ENCODE measurements at places on chromosomes 13 and 19.

DNA sequence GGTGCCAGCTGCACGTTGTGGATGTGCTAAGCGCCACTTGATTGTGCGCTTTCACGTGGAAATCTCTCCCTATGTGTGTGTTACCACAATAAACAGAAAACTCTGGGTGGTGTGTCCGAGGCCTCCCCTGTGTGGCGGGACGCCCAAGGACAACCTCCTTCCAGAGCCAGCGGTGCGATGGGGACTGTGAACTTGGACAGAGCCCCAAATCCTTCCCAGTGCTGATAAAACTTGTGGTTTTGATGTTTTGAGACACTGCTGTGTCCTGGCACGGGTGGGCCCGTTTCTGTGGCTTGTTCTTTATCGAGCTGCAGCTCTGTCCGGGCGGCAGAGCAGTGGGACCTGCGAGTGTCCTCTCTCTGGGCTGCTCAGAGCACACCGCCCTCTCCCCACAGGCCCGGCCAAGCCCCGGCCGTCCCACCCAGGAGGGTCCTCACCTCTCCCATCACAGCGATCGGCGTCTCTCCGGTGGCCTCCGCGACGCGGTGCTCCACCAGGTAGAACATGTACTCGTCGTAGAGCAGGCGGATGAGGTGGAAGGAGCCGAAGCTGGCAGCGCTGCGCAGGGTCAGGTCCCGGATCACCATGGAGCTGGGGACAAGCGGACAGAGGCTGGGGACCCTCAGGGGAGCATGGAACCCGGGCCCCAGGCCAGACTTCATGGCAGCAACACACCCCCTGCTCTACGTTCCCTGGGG lies 18.8 kb upstream of the RANBP3 start:
- DNase-seq = no peak

DNA sequence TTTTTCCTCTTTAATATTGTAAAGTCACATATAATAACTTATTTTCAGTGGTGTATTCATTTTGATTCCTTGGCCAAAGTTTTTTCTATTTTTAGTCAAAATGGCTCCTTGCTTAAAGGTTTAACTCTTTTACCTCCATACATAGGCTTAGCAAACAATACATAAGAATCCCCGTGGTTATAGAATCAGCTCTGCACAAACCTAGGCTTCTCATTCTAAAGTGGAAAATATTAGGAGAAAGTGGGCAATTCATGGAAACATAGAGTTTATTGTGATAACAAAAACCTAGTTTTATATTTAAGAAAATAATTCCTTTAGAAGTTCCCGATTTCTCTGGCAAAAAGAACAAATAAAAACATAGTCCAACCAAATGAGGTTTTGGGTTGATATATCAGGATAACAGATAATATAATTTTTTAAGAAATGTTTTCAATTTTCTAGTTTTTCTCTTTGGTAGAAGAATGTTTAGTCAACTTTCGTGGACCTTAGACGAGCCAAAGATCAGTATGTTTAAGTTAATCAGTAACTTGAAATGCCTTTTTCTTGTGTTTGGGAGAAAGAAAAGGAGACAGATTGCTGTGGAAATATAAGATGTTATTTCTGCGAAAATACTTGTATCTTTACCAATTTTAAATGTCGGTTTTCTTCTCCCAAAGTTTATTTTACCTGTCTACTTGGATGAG lies 93.4 kb upstream of the KLF12 start:
- DNase-seq = no peak

DNA sequence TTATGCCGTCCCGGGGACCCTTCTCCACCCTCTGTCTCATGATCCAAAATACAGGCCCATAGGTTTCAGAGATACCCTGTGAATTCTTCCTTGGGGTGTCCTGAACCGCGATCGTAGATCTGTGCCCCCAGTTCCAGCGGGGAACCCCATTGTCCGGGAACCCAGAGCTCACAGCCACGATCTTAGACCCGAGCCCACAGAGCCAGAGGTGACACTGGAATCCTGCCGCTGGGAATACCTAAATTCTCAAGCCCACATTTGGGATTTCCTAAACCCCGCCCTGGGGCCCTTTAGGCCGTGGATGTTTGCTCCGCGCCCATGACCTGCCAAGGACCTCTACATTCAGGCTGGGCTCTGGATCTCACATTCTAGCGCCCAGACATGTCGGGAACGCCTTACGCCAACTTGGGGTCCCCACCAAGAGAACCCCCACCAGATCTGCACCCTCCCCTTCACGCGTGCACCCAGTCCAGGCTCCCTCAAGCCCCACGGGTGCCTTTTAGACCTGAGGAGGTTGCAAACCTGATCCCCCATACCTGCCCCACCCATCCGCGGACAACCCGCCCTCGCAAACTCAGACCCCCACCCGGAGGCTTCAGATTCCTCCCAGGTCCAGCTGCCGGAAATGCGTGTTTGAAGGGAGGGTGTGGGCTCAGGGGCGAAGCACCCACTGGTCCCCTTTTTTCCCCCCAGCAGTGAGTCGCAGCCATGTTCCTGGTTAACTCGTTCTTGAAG lies 605 bp downstream of the CAPNS1 start:
- no peak for DNase-seq

DNA sequence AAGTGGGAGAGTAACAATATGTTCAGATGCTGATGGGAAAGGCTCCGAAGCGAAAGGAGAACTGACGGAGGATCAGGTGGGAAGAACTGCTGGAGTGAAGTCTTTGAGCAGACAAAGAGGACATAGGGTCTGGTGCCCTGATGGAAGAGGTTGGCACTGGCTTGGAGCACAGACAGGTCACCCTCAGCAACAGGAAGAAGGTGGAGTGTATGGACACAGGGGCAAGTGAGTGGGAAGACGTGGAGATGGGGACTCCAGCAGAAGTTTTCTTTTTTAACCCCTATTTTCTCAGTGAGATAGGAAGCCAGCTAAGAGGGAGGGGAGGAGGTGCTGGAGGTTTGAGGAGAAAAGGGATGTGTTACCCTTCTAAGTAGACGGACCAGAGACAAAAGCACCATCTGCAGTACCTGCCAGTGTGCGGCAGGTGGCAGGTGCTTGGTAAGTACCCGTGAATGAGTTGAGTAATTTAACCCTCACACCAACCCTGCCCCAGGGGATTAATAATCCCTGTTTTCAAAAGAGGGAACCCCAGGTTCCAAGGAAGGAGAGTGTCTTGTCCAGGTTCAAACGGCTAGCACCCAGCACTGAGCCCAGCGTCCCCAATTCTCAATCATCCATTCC lies 11.2 kb downstream of the HAS1 start:
- no peak for DNase-seq
